ENCODE measurements at places on chromosomes 2 and 18.

- no peak for DNase-seq
These were observed 44.3 kb downstream of the RDH14 start for GRCh38 chr2:18516112-18516511.

- DNase-seq, result no peak
These were observed 555.5 kb downstream of the PIK3C3 start for GRCh38 chr18:42510540-42510939.

DNA sequence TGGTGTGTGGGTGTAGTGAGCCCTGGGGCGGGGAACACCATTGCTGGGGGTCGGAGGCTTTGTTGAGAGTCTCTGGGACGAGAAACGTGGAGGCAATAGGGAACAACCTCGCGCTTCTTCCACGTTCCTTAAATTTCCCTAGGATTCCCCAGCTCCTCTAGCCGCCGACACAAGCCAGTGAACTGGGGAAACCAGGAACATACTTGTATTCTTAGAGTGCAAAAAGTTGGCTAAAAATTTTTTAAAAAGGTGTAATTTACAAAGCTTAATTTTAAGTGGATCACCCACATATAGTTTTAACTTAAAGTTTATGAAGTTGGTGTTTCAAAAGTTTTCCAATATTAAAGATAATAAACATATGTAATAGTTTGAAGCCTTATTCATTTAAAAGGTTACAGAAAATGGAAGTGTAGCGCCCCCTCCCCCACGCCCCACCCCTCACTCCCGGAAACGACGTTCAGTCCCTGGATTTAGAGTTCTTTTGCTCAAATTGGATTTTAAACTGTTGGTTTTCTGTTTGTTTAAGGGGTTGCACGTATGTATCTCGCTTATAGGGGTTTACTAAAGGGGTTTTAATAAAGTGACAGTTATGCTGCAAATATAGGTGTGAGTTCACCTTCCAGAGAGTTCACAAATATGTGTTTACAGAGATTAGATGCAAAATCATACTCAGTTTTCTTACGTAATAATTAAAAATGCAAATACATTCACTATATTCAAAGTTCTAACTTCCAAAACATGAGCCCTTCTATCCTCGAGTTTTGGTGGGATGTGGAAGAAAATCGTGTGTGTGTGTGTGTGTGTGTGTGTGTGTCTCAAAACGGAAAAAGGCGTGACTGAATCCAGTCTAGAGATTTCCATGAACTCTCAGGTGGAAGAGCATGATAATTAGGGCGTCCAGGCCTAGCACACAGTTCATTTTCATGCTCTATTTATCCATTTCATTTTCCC is 872 bp downstream of the DSG2 start:
- DNase-seq, result no peak

DNA sequence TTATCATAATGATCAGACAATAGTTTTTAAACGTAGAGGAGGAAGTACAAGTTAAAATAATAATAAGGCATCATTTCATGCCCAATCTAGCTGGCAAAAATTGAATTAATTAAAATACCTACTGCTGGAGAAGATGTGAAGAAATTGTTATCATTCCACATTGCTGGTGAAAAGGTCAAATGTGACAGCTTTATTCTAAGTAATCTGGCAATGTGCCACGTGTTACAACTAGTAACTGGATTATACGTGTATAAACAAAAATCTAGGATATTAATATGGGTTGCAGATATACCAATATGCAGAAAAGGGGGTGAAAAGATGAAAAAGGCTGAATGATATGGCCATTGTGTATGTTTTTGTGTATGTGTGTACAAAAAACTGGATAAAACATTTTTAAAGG is 32.4 kb downstream of the SMAD2 start:
- no peak for DNase-seq

DNA sequence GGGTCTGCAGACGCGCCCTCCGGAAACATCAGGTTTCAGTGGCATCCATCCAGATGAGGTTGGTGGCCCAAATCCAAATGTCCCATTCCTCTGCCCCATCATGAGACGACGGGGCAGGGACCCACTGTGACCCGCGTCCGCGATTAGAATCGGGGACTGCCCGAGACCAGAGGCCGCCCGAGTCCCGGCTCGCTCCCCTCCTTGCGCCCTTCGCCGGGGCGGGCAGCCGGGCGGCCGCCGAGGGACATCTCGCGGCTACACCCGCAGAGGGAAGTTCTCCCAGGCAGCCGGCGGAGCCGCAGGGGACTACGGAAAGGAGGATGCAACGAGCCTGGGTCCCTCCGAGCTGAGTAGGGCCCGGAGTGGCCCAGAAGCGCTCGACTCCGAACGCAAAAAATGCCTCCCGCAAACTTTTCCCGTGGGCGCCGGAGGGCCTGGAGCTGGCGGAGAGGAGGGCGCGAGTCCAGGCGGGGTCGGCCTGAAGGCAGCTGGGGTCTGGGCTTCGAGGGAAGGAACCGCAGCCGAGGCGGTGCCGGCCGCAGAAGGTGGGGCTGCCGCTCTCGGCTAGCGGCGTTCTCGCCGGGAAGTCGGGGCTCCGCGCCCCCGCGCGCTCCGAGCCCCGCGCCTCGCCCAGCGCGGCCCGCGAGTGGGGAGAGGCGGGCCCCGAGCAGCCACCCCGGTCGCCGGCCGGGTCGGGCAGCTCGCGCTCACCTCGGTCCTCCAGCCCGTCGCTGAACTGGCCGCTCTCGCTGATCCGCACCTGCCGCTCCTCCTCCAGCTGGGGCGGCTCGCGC is 580 bp downstream of the TMEM163 start:
- no peak for DNase-seq

DNA sequence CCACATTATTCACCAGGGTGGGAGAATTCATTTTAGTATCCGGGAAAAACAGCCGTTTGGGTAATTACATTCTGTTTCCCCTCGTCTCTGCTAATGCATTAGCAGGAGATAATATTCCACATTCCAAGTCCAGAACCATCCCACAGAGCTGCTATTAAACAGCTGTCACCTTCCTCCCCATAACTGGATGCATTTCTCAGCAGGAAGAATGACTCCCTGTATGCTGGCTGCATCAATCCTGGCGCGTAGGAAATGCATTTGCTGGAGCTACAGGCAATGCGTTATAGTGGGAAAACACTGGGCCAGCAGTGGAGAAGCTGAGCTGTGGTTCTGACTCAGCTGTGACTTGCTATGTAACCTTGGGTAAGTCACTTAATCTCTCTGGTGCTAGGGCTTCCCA is 246.0 kb downstream of the CLIP4 start:
- DNase-seq, result no peak

DNA sequence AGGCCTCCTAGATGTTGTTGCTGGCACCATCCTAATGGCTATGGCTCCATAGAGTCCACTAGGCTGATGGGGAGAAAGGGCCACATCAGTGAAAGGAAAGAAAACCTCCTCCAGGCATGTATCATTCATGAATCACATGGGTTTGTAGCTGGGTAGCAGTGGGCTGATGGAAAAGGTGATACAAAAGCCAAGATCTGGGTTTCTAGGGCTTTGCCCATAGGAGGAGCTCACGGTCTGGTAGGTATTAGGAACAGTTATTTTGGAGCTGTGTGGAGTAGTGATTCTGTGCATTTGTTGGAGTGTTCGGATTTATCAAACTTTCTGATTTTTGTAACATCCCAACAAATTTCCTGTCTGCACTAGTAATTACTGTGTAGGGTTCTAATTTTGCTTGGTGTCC is 259.2 kb downstream of the SLC4A3 start:
- DNase-seq, result no peak

DNA sequence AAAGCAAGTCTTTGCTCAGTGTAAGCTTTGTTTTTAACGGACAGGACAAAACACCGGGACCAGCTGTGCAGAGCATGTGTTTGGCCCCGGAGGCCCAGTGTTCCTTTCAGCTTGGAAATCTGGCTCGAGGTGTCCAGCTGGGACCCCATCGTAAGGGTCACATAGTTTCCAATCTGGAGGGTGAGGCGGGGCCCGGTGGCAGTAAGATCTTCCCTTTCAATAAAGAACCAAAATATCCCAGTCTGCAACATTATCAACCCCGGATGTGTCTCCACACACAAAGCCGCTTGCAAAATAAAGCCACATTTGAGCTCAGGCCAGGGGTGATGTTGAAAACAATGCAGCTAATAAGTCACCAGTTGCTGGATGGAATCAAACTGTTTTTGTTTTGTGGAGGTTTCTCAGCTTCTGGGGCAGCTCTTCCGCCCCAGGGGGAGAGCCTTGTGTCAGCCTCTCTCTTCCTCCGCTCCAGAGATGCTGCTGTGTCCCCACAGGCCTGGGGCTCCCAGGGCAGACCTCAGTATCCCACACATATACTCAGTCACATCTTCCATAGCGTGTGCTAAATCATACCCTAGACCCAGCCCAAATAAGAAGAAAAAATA is 138.6 kb upstream of the GLI2 start:
- no peak for DNase-seq

DNA sequence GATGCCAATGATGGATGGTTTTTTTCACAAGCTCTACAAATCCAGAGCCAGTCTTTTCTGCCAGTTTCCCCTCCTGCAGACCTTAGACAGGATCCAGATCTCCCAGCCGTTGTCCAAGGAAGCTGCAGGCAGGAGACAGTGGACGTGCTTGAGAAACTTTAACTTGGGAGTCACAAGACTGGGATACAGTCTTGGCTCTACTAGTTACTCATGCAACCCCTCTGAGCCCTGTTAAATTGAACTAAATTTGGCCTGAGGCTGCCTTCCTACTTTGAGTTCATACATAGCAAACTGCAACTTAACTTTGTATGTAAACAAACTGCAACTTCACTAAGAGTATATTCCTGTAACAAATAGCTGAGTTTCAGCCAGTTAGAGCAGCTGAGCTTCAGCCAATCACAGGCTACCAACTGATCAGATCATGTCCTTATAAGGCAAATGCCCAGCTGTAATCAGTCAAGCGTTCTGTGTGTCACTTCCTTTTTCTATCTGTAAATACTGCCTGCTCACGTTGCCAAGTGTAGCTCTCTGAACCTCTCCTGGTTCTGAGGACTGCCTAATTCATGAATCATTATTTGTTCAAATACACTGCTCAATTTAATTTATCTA is 140.9 kb downstream of the CAPN13 start:
- no peak for DNase-seq

DNA sequence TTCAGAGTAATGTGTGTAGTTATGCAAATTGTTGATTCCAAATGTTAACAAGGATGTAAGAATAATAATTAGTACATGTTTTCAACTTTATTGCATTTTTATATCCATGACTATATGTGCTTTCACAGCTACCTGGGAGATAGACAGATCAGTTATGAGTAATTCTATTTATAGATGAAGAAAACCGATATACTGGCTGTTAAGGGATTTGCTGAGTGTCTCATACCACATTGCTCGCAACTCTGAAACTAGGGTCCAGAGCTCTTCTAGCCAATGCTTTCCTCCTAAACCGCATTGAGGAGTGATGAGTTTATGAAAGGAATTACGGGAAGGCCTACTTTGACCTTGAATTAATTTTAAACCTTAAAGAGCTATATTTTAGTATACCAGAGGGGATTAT is 202.3 kb downstream of the MYO3B start:
- DNase-seq, result no peak

GRCh38 chr2:132256251-132256902 is 94.6 kb upstream of the ANKRD30BL start:
- no peak for DNase-seq

DNA sequence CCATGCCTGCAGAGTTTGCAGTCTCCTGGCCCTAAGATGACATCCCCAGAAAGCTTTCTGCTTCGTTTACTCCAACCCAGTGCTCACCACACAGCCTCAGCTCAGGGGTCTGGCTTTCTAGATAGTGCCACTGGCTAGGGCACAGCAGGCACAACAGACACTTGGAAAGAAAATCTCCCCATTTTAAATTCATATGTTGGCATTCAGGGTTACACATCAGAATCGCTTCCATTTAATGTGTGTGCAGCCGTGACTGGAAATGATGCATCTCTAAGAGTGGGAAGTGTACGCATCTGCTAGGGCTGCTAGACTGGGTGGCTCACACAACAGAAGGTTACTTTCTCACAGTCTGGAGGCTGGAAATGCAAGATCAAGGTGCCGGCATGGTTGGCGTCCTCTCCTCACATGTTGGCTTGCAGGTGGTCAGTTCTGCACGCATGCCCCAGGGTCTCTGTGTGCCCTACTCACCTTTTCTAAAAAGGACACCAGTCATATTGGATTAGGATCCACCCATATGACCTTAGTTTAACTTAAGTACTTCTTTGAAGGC is 329.4 kb upstream of the RAB12 start:
- DNase-seq, result no peak

GRCh38 chr2:116442418-116442817 is 1372.1 kb upstream of the DDX18 start:
- DNase-seq, result no peak

DNA sequence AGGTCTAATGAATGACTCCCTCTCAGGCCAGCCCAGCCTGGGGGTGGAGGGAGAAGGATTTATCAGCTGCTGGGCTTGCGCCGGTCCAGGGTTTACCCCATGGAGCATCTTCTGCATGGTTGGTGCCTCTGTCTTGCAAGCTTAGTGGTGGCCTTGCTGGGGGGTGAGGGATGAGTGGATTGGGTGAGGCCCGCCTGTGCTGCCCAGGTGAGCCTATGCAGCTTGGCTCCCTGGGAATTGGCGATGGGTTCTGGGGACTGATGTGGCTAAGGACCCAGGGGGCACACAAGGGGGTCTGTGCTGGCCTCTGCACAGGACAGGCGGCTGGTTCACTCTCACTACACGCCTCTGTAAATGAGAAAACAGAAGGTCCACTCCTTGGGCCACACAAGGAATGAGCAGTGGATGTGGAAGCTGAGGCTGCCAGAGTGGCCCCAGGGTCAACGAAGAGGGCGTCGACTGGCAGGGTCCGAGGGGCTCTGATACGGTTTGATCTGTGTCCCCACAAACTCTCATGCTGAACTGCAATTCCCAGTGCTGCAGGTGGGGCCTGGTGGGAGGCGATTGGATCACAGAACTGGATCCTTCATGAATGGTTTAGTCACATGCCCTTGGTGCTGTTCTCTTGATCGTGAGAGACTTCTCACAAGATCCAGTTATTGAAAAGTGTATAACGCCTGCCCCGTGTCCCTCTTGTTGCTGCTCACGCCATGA is 151.6 kb upstream of the HDAC4 start:
- no peak for DNase-seq

DNA sequence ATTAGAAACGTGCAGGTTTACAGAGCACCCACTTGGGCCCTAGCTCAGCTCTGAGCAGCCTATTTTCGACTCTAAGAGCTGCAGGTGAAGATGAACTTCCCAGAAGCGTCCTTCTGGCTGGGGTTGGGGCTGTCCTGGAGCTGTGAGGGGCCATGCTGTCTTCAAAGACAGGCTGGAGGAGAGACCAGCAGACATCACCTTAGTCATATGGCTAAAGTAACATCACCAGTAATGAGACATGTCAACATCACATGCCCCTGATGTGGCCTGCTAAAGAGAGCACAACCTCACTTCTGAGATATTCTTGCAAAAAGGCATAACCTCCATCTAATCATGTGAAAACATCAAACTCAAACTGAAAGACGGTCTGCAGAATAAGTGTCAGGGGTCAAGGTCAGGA is 87.2 kb upstream of the ZNF532 start:
- DNase-seq, result no peak

DNA sequence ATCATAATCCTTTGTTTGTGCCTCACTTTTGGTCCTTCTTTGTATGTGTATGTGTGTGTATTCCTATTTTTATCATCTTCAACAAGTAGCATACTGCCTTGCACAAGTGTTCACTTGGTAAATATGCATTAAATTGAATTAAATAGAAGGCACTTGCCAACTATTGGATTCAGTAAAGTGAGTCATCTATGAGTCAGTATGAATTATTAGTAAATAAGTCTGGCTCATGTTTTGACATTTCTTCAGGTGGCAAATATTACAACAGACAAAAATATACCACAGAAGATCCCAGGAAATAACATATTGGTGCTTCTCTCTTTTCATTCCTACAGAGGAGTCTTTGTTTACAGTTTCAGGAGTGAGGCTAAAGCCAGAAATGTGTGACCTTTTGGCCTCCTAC is 84.1 kb downstream of the CDK15 start:
- no peak for DNase-seq

GRCh38 chr2:55163941-55164390 is 68.1 kb downstream of the CLHC1 start:
- no peak for DNase-seq

Data from activated CD4-positive, alpha-beta T cell treated with anti-CD3 and anti-CD28 coated beads, Interleukin-2, amount 50 U/mL, for 24 hours (primary cell).